CD4-positive, alpha-beta T cell treated with Interleukin-4 for 1 hour (primary cell): ENCODE measurements at places on chromosomes 11 and 22.
A peak's percentile ranks its signal among the peaks of the same experiment; 100 is the strongest.

DNA sequence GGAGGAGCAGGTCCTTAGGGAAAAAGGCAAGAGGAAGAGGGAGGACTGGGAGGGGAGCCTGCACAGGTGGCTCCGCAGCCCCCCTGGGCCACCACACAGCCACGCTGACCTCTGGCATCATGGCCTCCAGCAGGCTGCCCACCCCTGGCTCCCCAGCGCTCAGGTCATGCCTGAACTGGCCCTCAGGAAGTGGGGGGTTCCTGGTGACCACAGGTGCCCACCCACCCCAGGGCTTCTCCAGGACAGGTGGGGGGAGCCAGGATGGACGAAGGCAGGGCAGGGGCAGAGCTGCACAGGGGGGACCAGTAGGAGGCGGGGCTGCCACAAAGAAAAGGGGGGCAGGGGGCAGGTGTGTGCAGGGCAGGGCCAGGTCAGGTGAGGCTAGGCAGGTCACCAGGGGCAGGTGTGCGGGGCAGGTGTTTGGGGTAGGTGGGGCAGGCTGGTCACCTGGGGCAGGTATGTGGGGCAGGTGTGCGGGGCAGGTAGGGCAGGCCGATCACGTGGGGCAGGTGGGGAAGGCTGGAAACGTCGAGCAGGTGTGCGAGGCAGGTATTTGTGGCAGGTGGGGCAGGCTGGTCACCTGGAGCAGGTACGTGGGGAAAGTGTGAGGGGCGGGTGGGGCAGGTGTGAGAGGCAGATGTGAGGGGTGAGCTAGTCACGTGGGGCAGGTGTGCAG, 997 bp downstream of the DEAF1 start:
- no peak for DNase-seq

- DNase-seq = no peak
Measured at GRCh38 chr11:119791701-119792151, 62.7 kb upstream of the NECTIN1 start.

GRCh38 chr11:42778193-42778592, 533.6 kb upstream of the API5 start:
- no peak for DNase-seq

- no peak for DNase-seq
Measured at GRCh38 chr11:30218278-30218677, 12.5 kb upstream of the FSHB start.

GRCh38 chr11:57513911-57514537, 1.5 kb downstream of the SLC43A1 start:
- DNase-seq = peak; percentile 27

DNA sequence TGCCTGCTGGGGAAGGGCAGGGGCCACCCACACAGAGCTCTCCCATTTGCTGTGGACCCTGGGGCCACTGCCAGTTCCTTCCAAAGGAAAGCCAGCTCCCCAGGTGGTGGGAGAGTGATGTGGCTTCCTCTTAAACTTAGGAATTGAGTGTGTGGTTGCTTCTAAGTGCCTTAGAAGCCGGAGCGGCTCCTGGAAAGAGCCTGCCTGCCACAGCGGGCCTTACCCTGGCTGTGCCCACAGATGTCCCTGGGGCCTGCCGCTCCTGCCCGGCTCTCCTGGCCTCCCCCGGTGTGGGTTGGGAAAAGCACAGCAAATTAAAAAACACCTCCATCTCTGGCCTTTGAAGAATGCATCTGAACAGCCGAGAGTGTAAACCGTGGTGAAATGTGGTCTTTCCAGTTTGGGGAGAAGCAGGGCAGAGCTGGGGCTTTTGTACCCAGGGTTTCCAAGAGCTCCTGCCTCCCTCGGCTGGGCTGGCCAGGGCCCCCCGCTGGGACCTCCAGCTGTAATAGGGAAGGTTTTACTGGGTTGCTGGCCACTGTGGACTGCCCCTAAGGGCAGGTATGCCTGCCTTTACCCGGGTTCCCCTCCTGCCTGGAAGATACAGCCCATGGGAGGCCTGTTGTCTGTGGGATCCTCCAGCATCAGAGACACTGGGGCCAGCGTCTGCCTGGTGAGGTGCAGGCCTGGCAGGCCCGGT, 30.2 kb downstream of the LRP5 start:
- no peak for DNase-seq

- no peak for DNase-seq
Measured at GRCh38 chr11:108713076-108713790, 48.4 kb downstream of the DDX10 start.

- peak; percentile 78 for DNase-seq
Measured at GRCh38 chr11:128471138-128471661, 116.2 kb downstream of the ETS1 start.

- no peak for DNase-seq
Measured at GRCh38 chr22:37709445-37709765, 12.6 kb downstream of the TRIOBP start.

GRCh38 chr11:118082880-118083552, 3.7 kb downstream of the SMIM35 start:
- no peak for DNase-seq

- DNase-seq = no peak
Measured at GRCh38 chr11:36557991-36558390, 9.8 kb upstream of the RAG1 start.

GRCh38 chr11:103825469-103825868, 211.0 kb upstream of the DDI1 start:
- no peak for DNase-seq

DNA sequence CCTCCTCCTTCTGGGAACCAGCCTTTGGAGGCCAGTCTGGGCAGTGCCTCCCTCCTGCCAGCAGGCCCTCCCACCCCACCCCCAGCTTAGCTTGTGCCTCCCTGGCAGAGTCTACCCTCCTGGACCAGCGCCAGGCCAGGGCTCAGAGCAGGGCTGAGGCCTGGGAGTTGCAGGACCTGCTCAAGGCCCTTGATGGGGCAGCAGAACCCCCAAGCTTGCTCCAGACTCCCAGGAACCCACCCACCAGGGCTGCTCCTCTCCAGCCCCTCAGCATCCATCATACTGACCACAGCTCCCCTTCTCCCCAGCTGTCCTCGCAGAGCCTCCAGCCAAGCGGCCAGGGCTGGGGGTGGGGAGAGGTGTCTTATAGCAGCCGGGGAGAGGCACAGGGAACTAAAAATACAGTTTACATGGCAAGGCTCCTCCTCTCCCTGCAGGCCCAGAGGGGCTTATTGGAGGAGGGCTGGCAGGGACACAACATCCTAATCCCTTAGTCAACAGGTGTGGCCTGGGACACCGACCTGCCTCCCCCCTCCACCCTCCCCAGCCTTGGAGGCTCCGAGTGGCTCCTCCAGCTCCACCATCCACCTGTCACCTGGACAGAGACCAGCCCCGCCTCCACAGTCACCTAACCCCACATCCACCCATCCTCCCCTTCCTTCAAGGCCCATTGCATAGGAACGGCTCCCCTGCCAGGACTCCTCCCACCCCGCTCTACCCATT, 5.2 kb upstream of the MB start:
- no peak for DNase-seq

GRCh38 chr11:20178976-20179375, 18.7 kb upstream of the DBX1 start:
- DNase-seq = no peak

DNA sequence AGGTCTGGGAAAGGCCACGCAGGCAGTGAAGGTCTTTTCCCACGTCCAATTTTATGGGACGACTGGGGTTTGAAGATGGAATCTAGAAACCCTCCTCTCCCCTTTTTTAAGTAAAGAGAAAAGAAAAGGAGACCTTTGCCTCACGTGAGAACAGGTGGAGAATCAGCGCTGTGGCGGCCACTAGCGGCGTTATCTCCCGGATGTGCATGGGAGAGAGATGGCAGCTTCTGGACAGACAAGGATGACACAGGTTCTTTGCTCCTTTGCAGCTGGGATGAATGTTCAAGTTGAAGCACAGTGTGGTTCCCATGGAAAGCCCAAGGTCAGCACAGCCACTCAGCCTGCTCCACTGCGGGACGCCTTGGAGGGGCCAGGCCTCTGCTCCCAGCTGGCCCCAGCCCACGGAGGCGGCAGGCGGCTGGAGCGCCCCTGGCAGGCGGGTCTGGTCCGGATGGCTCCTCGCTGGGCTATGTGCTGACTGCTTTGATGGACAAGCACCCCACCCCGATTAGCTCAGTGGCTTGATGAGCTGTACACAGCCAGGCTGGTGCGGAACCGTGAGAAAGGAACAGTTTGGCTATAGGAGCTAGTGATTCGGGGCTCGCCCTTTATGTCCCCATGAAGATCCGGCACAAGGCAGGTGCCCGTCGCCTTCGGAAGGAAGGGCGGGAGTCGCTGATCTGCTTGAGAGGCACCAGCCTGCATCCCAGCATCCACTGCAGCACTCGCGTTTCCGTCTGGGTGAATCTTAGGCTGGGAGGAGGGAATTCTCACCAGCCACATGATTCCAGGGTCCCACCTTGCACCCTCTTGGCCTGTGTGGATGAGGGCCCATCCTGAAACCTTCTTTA, 14.5 kb upstream of the BID start:
- no peak for DNase-seq

- DNase-seq = no peak
Measured at GRCh38 chr11:87020336-87020735, 17.4 kb upstream of the TMEM135 start.

- no peak for DNase-seq
Measured at GRCh38 chr11:64674774-64675173, 48.2 kb downstream of the NRXN2 start.

DNA sequence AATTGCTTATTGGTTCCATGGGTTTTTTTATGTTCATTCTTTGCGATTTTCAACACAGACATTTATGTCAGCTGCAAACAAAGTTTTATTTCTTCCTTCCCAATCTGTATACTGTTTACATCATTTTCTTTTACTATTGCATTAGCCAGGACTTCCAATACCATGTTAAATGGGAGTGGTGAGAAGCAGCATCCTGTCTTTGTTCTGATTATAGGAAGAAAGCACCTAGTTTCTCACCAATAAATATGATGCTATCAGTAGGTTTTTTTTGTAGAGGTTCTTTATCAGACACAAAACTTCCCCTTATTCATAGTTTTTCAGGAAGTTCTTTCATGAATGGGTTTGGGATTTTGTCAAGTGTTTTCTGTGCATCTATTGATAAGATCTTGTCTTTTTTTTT, 28.0 kb upstream of the OR8B8 start:
- no peak for DNase-seq
